Endothelial cell of coronary artery (primary cell): ENCODE measurements at places on chromosomes 3 and 15. TPM values are rescaled to one million over a fixed set of nuclear protein-coding genes. Genes with fewer than 3 reads are reported as not detected.

FRMD5 gene
- total RNA-seq, result 11.7 and 27.5 TPM in 2 replicates

CHRFAM7A gene
- total RNA-seq, result 2.7 and 2.9 TPM in 2 replicates

TGM5 gene
- total RNA-seq, result not detected in 2 replicates

PRKCD gene
- 2.7 and 4.6 TPM in 2 replicates for total RNA-seq

CCDC13 gene
- total RNA-seq, result 0.38 and 0.54 TPM in 2 replicates

SEMA3B gene
- 0.27 and 1.3 TPM in 2 replicates for total RNA-seq

IP6K2 gene
- total RNA-seq, result 55.1 and 57.7 TPM in 2 replicates

CCNB2 gene
- total RNA-seq, result 15.2 and 33.4 TPM in 2 replicates

IGSF10 gene
- 0.19 TPM in 1 of 2 replicates, not detected in the other for total RNA-seq

THAP10 gene
- total RNA-seq, result 1.1 and 1.3 TPM in 2 replicates

ACOX2 gene
- total RNA-seq, result 2.8 and 4.0 TPM in 2 replicates

CTXN2 gene
- total RNA-seq, result under 0.01 TPM in 1 of 2 replicates, not detected in the other

TMEM207 gene
- total RNA-seq, result not detected in 2 replicates

ZFAND6 gene
- 155 and 169 TPM in 2 replicates for total RNA-seq

KIF23 gene
- 18.1 and 39.0 TPM in 2 replicates for total RNA-seq

SLC22A14 gene
- 0.09 TPM in 2 replicates for total RNA-seq

LEO1 gene
- 27.5 and 31.9 TPM in 2 replicates for total RNA-seq

ACTC1 gene
- not detected in 2 replicates for total RNA-seq

ANKUB1 gene
- total RNA-seq, result not detected in 2 replicates

KCNMB3 gene
- total RNA-seq, result 0.54 and 1.2 TPM in 2 replicates

GPR27 gene
- not detected in 2 replicates for total RNA-seq

KBTBD8 gene
- 3.1 and 3.5 TPM in 2 replicates for total RNA-seq

RHCG gene
- total RNA-seq, result under 0.01 and 0.09 TPM in 2 replicates

KIF15 gene
- total RNA-seq, result 5.6 and 12.7 TPM in 2 replicates

HTR3E gene
- total RNA-seq, result not detected in 2 replicates

PEX5L gene
- 0.09 TPM in 1 of 2 replicates, not detected in the other for total RNA-seq

KBTBD12 gene
- not detected in 2 replicates for total RNA-seq

P2RY14 gene
- total RNA-seq, result not detected in 2 replicates

IL17RB gene
- not detected in 2 replicates for total RNA-seq

SPSB4 gene
- total RNA-seq, result not detected in 2 replicates

PAK6 gene
- not detected in 2 replicates for total RNA-seq

BSN gene
- under 0.01 and 0.09 TPM in 2 replicates for total RNA-seq

SCAPER gene
- 4.6 and 6.1 TPM in 2 replicates for total RNA-seq

ZPLD1 gene
- total RNA-seq, result under 0.01 and 0.09 TPM in 2 replicates

FSD2 gene
- not detected in 2 replicates for total RNA-seq

PIERCE2 gene
- 0.94 and 1.3 TPM in 2 replicates for total RNA-seq

ZNF774 gene
- total RNA-seq, result 0.72 and 1.0 TPM in 2 replicates

ROBO2 gene
- 0.56 TPM in 1 of 2 replicates, not detected in the other for total RNA-seq
